Panc1 (cell line): ENCODE measurements at places on chromosomes 11 and 22. TPM values are rescaled to one million over a fixed set of nuclear protein-coding genes. Genes with fewer than 3 reads are reported as not detected.
A peak's percentile ranks its signal among the peaks of the same experiment; 100 is the strongest.

Gene APOL6
- 16.4 TPM for total RNA-seq

Gene ARHGAP8
- total RNA-seq, result 9.2 TPM

Gene SCN2B
- total RNA-seq, result not detected

Gene PATE2
- total RNA-seq, result 0.18 TPM

Gene PDGFD
- 1.3 TPM for total RNA-seq

- DNase-seq, result no peak
Observed at GRCh38 chr11:776561-777287, 563 bp downstream of the GATD1 start.

DNA sequence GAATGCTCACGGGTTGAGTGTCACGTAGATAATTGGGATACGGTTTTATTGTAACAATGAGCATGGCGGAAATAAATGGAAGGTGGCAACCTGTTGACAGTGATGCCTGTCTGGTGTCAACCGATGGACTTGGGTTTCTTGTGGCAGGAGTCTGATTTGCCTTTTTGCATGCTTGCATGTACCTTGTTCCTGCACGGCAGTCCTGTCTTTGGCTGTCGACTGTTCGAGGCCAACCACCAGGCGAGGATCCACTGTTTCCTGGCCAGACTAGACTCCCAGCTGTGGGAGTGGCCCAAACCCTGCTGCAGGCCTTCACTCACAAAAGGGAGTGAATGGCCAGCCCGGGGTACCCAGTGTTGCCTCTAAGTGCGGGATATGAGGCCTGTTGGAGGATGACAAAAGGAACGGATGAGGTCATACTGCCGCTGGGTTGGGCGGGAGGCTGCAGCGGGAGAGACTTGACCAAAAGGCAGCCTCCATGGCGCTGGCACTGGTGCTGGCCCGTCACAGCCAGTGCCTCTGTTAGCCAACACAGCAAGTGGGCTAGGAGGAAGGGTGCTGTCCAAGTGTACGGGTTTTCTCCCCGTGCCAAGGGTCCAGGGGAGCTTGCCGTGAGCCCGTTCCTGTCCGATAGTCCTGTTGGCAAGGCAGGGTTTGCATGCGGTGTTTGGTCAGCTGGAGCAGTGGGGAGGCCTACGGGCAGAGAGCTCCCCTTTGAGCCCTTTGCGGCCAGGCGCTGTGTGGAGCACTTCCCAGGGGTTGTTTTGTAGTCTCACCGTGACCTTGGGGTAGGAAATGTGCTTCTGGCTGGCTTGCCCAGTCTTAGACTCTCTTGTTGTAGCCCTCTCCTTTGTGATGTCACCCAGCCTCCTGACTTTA, 974 bp downstream of the DGCR8 start:
- no peak for DNase-seq

- no peak for DNase-seq
Observed at GRCh38 chr22:35918456-35918855, 110.2 kb downstream of the RBFOX2 start.

DNA sequence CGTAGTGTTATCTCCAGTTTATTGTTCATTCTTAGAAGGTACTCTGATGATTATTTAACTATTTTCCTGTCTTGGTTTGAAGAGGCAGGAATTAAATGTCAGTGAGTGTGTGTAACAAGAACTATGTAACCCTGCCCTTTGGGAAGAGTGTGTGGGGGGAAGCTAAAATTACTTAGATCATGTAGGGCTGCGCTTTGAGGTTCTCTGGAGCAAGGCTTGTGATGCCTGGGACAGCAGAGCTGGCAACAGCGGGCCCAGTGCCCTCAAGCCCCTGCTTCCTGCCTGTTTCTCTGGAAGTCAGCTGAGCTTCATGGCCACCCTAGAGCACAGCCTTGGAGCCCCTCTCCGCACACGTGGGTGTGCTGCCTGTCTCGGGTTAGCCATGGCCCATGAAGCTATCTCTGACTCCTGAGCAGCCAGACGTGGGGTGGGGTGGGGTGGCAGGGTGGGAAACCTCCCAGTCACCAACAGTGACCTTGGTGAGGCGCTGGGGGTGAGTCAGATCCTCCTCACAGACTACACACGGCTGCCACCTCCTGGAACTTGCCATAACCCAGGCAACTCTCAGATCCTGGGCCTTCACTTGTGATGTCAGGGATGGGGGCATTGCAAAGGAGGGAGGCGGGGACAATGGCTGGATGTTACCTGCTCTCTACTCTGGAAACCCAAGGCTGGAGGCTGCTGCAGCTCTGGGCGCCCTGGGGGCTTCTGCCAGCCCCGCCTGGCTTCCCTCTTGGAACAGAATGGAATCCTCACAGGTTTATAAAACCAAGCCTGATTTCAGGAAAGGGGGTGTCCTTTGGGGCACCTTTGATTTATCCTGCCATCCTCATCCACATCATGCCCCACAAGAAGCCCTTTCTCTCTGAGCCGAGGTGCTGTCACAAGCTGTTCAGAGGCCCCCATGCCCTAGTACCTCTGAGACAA, 88.6 kb downstream of the SNX19 start:
- DNase-seq, result peak; percentile 27

DNA sequence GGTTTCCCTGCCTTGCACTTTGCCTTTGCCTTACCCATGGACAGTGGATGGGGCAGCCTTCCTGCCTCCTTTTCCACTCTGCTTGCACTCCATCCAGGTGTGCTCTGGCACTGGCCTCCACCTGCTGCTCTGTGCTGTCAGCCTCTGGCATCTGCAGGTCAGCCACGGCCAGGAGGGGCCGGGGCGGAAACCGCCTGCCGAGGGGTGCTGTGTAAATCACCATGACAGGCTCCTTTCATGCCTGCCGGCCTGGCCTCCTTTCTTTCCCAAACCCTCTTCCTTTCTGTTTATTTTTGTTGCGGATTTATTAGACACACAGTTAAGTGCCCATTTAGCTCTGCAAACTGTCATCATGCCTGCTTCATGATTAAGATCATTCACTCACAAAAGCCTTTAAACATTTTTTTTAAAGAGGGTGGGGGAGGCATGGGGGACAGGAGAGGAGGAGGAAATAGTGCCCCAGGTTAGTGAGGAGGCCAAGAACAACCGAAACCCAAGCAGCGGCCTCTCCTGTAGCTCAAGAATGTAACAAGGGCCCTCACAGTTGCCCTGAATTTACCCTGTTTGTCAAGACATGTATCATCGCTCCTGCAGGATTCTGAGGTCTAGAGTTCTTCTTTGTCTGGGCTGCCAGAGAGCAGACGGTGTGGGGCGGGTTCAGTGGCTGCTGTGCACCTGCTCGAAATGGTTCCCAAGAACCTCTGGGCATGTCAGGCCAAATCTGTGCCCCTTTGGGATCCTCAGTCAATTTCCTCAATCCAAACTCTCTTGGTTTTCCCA, 83.3 kb downstream of the BARX2 start:
- DNase-seq, result no peak

- DNase-seq, result no peak
Observed at GRCh38 chr11:64531906-64532312, 59.1 kb upstream of the SLC22A12 start.

DNA sequence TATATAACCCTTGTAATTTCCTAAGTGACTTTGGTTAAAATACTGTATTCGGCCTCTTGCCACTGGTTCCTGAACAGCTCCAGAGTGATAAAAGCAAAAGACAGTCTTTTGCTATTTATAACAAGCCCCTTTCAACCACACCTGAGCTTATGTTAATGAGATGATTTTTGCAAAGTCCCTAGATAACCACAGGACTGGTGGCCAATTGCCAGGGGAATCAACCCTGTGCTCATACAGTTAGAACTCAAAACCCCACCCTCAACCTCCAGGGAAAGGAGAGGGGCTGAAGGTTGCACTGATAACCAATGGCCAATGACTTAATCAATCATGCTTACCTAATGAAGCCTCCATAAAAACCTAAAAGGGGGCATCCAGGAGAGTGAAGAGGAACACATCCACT, 77.9 kb downstream of the SIK3 start:
- no peak for DNase-seq
